Melanocyte of skin (primary cell): ENCODE measurements at places on chromosomes 4 and X. TPM values are rescaled to one million over a fixed set of nuclear protein-coding genes. Genes with fewer than 3 reads are reported as not detected.

The ATOH1 gene
- total RNA-seq: not detected in 2 replicates

The STAP1 gene
- not detected in 2 replicates for total RNA-seq

The RBM46 gene
- 0.15 TPM in 1 of 2 replicates, not detected in the other for total RNA-seq

The ADGRG2 gene
- total RNA-seq: not detected in 2 replicates

The FGF2 gene
- total RNA-seq: 1.7 and 2.2 TPM in 2 replicates
